Daoy (cell line): ENCODE measurements at places on chromosomes 11 and 22.

GRCh38 chr22:40493441-40493840 lies 123.0 kb downstream of the SGSM3 start:
- no peak for DNase-seq

- no peak for DNase-seq
Observed at GRCh38 chr11:73019996-73020395, 122.1 kb downstream of the FCHSD2 start.

GRCh38 chr11:130769782-130770535 lies 146.3 kb downstream of the SNX19 start:
- DNase-seq = no peak

GRCh38 chr11:14409891-14410290 lies 50.9 kb upstream of the RRAS2 start:
- no peak for DNase-seq

GRCh38 chr11:88175569-88176075 lies 379 bp upstream of the RAB38 start:
- no peak for DNase-seq

GRCh38 chr22:38873469-38874411 lies 1.7 kb upstream of the CBX6 start:
- peak; percentile 40 for DNase-seq

DNA sequence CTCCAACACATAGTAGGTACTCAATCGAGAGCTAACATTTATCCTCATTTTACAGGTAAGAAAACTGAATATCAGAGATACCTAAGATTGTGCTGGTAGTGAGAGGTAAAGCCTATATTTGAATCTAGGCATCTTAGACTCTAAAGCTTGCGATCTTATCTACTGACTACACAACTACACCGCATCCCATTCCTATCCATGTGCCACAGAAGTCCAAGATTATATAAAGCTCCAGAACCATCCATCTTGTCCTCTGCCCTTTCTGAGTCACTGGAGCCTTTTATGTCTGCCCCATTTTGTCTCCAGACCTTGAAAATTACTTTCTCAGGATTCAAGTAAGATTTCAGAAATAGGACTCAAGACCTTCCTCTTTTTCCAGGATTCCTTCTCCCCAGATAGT lies 84.4 kb downstream of the OR5AK2 start:
- no peak for DNase-seq

GRCh38 chr11:1893581-1894359 lies 2.1 kb upstream of the PRR33 start:
- DNase-seq = no peak

- DNase-seq = peak; percentile 44
Observed at GRCh38 chr22:39932918-39933649, 27.1 kb upstream of the TMA7B start.

DNA sequence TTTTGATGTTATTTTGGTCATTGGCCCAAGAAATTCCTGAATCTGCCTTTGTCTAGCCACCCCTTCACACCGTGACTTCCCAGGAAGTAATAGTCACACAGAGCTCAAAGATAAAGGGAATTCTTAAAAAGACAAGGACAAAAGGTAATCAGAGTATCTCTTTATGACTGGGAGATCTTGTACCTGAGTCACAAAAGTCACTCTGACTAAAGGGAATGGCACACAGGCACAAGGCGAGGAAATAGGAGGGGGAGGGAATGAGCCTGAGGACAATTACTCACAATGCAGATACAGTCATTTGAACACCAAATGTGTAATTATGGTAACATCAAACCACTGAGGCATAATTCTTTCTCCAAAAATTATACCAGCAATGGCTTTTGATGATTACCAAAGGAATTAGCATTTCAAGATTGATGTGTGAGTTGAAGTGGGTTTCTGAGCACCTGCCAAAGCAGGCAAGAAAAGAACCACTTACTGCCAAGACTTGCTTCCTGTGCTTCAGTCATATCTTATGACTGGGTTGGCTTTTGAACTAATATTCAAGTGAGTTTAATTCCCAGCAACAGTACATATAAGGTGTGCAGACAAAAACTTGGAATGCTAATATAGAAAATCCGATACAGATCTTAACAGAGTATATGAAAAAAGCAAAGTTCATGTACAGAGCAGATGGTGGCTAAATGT lies 856.4 kb downstream of the LRRC4C start:
- no peak for DNase-seq

DNA sequence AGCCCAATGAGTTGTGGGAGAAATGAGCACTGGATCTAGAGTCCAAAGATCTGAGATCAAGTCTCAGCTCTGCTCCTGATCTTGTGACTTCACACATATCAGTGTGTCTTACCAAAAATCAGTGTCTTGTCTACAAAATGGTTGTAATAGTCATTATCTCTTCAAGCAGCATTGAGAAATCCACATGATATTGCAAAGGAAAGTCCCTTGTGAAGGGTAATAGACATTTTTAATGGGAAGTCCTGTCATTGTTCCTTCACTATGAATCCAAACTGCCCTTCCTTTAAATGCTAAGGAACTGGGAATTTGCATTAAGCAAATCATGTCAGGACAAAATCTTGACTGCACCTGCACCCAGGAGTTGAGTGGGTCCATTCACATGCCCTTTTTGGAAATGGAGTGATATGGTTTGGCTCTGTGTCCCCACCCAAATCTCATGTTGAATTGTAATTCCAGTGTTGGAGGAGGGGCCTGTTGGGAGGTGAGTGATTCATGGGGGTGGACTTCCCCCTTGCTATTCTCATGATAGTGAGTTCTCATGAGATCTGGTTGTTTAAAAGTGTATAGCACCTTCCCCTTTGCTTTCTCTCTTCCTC lies 51.1 kb downstream of the COMMD9 start:
- DNase-seq = no peak

DNA sequence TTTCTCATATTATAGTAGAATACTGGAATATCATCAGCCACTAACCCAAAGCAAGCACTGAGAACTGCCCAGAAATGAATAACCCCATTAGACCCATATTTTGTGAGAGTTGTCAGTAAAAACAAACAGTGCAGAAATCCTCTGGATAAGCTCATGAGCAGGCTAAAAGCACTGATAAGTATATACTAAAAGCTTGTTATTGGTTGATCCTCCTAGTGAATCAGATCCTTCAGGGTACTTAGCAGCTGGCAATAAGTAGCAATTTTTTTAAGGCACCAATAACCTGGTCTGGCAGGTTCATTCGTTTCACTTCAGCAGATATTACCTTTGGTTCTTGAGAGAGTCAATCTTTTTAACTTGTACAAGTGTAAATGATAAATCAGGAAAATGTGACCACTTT lies 1.2 kb downstream of the NOX4 start:
- no peak for DNase-seq

DNA sequence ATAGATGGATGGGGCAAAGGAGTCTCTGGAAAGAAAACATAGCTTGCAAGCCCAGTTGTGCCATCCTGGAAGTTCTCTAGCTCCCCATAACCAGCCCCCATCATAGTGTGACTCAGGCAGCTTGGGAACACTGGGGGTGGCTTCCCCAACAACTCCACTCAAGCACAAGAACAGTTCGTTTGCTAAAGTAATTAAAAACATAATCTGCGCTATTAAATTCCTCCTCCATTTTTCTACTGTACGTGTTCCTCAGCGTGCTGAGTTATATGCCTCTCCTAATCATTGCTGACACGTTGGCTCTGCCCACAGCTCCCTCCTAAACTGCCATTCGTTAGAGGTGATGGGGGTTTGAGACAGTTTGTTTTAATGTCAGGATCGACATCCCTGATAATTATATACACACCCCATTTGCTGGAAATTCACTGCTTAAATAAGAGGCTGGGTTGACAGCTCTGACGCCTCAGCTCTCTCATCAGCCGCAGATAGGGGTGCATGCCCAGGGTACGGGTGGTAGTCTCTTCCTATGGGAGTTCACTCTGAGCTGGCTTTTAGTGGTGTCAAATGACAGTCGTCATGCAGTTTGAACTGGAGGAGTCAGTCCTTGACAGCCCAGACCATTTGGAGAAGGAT lies 59.5 kb upstream of the SEZ6L start:
- DNase-seq = no peak

DNA sequence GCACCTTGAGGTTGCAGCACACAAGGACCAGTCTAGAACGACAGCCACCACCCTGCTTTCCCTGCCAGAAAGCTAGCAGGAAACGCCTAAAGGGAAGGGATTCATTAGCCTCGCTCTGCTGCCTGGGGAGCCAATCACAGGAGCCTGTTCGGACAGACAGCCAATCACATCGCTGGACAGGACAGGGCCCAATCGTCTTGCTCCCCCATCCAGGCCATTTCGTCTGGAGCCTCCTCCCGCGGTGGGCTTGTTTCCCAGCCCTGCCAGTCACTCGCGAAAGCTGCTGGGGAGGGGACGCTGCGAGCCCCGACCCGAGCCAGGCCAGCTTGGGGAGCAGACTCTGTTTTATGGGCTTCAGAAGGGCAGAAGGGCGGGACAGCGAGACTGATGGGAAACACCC lies 79.8 kb upstream of the NCAM1 start:
- no peak for DNase-seq

DNA sequence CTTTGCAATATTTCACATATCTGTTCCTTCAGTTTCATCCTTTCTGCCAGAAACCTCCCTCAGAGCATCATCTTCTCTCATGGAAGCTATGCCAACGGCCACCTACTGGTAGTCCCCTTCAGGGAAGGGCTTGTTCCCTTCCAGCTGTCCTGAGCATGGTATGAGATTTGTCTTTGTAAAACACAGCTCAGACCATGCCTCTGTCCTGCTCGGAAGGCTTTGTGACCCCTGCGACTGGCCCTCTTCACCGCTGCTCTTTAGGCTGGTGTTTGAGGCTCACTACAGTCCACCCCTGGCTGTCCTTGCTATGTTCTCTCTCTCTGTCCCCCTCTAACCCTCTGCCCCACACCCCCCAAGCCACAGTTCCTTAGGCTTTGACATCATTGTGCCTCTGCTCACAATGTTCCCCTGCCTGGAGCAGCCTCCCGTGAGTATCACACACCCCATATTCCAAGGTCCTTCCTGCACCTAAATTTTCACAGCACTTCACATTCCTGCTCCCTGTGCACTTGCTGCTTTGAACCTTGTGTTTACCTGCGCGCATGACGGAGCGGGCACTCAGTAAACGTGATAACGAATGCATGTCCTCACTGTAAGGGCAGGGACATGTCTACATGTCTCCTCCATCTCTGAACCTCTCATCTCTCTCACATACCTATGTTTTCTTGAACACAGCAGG lies 24.0 kb upstream of the ACER3 start:
- no peak for DNase-seq

DNA sequence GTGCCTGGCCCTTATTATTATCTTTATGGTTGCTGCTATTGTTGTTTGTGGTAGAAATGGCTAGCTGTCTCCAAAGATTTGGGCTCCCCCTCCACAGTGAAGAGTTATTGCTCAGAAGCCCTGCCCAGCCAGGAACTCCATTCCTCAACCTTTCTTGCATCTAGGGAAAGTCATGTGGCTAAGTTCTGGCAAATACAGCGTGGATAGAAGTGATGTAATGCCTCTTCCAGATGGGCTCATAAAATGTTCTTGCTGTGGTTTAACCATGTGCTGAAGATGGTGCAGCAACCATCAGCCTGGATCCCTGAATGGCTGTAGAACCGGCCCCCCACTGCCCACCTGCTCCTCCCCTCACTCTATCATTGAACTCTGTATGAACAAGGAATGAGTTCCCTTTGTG lies 203.5 kb upstream of the E2F8 start:
- DNase-seq = no peak

DNA sequence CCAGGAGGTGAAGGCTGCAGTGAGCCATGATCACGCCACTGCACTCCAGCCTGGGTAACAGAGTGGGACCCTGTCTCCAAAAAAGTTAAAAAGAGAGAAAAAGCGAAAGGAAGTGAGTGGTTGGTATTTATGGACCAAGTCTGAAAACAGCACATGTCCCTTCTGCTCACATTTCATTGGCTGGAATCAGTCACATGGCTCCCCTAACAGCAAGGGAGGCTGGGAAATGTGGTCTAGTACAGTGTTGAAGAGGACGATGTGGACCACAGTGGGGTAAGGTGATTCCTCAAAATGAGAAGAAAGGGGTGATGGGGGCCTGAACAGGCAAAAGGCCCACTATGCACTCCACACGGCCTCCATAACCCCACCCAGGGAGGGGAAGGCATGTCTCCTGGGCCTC lies 32.5 kb upstream of the SMTN start:
- no peak for DNase-seq

- peak; percentile 40 for DNase-seq
Observed at GRCh38 chr11:27012234-27012921, 18.5 kb downstream of the FIBIN start.

DNA sequence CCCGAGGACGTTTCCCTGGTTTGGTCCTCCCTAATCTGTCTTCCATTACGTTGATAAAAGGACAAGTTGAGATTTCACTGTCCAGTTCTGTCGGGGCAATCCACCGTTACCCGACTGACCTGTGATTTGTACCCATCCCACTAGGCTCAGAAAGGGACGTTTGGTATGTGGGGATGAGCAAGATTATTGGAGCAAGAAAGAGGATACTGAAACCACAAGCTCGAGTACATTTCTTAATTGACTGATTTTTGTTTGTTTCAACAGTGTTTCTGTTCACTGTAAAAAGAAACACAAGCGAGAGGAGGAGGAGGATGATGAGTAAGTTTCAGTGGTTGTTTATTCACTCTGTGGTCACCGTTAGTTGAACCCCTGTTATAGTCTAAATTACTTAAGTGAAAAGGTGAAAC lies 969 bp downstream of the CCDC117 start:
- DNase-seq = no peak

GRCh38 chr11:2507945-2508749 lies 63.3 kb downstream of the KCNQ1 start:
- no peak for DNase-seq

DNA sequence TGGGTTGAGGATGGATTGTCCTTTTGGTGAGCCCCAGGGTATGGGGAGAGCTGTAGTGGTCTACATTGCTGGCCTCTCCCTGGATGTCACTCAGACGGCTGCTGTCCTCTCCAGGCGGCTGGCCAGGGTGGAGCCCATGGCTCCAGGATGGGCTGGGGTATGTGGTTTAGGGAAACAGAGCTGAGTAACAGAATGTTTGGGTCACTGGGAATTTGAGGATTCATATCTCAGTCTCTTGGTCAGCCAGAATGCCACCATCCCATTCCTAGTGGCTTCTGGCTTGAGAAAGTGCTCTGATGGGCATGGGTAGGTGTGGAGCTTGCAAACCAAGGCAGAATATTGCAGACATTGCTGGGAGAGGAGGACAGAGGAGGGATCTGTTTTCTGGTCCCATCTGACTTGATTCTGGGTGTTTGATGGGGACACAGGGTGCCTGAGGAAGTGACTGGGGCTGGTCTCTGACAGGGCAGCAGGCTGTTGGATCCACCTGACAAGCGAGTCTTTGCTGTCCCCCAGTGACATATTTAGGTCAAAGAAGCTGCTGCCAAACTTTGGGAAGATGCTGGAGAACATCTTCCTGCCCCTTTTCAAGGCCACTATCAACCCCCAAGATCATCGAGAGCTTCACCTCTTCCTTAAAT lies 41.4 kb downstream of the AMPD3 start:
- no peak for DNase-seq

DNA sequence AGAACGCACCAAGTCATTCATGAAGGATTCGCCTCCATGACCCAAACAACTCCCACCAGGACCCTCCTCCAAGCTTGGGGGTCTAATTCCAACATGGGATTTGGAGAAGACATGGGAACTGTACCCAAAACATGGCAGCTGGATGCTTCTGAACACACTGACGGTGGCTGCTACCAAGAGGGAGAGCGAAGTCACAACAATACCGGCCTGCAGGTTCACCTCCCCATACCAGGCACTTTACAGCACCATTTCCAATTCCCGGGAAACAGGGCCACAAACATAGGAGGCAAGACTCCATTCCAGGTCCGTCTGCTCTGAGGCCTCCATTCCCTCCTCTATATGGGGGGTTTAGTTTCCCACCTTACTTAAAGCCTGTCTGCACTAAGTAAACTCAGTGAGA lies 75.8 kb downstream of the LINC01488 start:
- DNase-seq = no peak
